Stimulated activated CD8-positive, alpha-beta memory T cell treated with anti-CD3 and anti-CD28 coated beads, Interleukin-4, amount 100 ng/mL, for 4 hours (primary cell): ENCODE measurements at places on chromosomes 4 and X.

GRCh38 chr4:89835413-89835812, 1.5 kb downstream of the SNCA start:
- DNase-seq: no peak

DNA sequence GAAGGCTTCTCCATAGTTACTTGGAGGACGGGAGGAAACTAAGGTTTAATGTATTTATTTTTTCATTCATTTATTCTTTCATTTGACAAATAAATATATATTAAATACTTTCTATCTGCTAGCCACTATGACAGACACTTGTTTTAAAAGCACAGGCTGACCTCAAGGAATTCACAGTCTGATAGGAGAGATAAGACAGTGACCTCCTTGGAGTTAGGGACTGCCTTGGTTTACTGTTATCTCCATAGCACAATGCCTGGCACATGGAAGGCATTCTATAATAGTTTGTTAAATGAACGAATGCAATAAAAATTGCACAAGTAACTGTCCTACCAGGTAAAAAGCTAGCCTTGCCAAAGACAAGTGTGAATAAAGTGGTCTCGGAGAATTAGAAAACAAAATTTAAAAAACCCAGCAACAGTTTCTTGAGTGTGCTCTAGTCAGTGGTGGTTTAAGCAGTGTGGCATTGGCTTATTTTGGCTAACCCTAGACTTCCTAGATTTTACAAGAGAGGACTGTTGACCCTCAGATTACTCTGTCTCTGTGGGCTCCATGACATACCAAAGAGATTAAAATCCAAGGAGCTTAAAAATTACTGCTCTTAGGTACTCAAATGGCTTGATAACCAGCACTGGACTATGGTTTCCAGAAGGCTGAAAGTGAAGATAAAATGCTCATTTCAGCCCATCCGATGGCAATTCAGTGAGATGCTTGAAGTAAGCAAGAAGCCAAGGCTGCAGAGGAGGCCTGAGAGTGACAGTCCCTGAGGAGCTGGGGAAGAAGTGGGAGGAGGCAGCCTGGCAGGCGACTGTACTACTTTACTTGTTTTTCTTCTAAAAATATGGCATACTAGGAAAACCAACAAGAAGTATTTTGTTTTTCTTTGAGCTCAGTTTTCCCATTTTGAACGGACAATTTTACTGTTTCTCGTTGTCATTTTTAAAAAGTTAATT, 9.6 kb downstream of the AFP start:
- no peak for DNase-seq

GRCh38 chr4:131430302-131430701, 1718.8 kb upstream of the PCDH10 start:
- DNase-seq: no peak

DNA sequence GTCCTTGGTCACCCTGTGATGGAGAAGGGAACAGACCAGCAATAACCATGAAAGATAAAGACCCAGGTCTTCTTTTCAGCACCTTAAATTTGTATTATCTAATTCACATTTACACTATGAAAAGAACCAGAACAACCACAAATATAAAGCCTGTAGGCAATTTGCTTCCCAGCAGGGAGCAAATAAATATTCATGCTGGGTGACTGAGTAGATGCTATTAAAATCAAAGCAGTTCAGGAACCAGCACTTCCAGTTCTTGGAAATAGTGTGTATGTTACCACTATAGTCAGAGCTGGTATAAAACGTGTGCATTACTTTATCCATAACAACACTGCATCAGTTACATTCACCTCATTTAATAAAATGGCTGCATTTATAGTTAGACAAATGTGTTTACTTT, 177.8 kb upstream of the ETNPPL start:
- no peak for DNase-seq
